HAP-1 (cell line): ENCODE measurements at places on chromosomes 5 and 9.
A peak's percentile ranks its signal among the peaks of the same experiment; 100 is the strongest.

DNA sequence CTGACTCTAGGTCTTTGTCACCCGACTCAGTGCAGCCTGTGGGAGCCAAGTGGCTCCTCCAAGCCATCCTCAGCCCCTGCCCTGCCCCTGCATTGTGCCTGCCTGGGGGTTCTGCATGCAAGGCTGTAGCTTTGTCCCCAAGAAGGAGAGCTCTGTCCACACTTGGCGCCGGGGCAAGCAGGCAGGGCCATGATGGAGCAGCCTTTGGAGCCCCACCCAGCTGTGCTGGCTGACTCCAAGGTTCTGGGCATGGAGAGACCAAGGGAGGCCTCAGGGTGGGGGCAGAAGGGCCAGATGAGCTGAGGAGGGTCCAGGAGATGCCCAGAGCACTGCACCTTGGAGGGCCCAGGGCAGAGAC is 226.2 kb downstream of the CACNA1B start:
- no peak for DNase-seq

DNA sequence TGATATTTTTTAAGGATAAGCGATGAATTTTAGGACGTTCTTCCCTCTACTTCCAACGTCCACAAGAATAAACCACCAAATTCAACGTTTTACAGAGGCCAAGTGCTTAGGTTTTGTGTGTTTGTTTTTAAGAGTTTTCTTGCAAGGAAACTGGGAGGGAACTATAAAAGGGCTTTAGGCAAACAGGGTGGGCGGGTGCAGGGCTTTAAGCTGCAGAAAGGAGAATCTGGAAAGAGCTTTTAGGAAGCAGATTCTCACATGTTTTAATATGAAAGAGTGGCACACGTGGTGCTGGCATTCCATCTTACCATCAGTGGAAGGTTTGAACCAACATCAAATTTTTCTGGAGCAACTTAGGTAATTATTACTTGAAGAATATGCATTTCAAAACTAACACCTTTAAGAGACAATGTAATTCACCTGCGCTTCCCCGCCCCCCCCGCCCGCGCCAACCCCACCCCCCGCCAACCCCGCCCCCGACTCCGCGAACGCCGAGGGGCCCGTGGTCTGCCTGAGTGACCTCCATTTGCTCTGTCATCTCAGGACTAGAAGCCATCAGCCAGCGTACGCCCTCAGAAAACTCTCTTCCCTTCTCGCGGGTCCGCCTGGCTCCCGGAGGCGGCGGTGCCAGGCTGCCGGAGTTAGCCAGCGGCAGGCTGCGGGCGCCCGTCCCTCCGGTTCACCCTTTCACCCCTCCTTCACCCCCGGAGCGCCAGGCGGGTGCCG is 911 bp upstream of the PIK3R1 start:
- DNase-seq = peak; percentile 31

- no peak for DNase-seq
Observed at GRCh38 chr5:40679913-40680681, at the start of gene PTGER4. Gene PTGER4 (plus strand): TSS chr5:40679915. CDS start chr5:40680994, 1,079 bp downstream.

DNA sequence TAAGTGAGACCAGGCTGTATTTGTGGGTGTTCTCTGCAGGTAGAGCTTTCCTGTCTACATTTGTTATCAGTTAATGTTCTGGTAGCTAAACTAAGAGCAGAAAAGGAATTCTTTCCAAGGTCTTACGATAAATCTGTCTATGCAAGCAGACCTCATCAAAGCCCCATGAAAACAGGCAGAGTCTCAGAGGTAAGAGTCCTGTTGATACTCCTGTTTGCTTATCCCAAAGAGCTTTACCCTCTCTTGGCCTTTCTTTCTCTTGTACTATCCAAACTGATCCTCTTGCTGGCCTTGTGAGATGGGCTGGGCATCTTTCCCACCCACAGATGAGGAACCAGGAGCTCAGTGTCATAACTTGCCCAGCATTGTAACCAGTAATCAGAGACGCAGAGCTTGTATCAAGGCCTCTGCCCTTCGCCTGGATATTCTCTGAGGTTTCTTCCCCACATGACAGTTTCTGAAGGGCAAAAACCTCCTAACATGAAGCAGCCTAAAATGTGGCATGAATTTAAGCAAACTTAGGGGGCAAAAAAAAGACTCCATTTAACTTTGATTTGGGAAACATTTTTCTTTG is 33.5 kb downstream of the PRKACG start:
- DNase-seq = no peak
